ENCODE measurements at places on chromosomes 4 and X.

DNA sequence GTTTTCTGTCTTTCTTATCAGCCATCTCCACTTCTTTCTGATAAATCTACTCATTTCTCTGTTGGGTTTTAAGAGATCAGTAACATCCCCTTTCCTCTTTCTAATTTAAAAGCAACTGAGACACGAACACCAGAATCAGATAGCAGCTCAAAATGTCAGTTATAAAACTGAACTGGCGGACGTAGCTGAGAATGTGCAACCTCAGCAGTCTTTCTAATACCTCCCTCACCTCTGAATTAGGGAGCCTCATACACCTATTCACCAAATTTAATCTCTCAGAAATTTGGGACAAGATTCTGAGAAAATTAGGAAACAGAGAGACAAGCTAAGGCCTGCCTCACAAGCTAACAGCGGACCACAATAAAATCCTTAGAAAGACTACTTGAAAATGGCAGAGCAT lies 52.0 kb upstream of the ACSL4 start:
- no peak for DNase-seq

- DNase-seq: no peak
These were observed 552 bp downstream of the NKRF start for GRCh38 chrX:119605464-119606279.

- DNase-seq: no peak
These were observed 243.0 kb downstream of the STPG2 start for GRCh38 chr4:97900229-97900628.

GRCh38 chrX:34072906-34073305 lies 59.2 kb downstream of the FAM47A start:
- DNase-seq: no peak

GRCh38 chrX:69896046-69896445 lies 153.7 kb downstream of the AWAT2 start:
- DNase-seq: no peak

DNA sequence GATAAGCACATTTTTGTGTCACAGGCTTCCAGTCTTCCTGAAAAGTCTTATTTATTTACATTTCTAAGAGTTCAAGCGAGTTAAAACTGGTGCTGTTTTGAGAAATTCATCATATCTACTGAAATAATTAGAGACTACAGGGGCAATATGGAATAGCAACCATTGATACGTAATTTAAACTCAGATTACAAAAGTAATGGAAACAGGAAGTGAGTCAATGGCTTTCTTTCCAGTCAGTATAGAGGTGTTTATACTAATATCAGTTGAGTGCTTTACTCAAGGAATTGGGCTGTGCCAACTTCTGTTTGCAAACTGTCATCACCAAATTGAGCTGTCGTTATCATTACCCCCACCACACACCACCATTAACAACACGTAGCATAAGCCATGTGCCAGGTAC lies 222.7 kb downstream of the COL25A1 start:
- no peak for DNase-seq

DNA sequence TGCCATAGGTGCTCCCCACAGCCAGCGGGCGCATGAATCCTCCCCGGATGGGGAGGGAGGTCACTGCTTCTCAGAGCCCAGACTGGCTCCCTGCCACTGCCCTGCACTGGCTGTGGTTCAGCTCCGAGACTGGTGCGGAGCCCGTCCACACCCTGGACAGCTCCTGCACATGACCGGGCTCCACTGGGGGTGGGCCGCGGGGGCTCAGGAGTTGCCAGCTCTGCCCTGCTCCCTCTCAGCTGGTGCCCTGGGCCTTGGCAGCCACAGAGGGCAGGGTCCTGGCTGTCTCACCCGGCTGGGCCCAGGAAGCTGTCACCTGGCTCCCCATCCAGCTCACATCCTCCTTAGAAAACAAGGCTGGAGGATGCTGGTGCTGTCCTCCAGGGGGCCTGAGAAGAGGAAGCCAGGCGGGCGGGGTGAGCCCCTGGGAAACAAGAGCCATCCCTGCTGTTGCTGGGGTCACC lies 64.9 kb upstream of the ADRA2C start:
- DNase-seq: no peak

- no peak for DNase-seq
These were observed 260.5 kb upstream of the FAT1 start for GRCh38 chr4:186984105-186984644.

DNA sequence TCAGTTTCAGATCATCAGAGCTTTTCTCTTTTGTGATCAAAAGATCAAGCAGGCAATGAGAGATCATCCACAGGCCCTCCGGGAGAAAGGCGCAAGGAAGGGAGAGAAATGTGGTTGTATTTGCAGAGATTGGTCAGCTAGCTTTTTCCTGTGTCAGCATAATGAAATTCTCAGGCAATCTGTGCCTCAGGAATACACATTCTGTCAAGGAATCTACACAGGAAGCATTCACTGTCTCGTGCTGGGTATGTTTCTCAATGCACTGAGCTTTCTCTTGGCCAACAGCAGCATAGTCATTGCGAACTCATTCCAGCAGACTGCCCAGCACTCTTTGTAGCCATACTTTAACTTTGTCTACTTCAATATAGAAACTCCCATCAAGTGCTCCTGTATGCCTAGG lies 413.7 kb downstream of the PPP3CA start:
- no peak for DNase-seq

DNA sequence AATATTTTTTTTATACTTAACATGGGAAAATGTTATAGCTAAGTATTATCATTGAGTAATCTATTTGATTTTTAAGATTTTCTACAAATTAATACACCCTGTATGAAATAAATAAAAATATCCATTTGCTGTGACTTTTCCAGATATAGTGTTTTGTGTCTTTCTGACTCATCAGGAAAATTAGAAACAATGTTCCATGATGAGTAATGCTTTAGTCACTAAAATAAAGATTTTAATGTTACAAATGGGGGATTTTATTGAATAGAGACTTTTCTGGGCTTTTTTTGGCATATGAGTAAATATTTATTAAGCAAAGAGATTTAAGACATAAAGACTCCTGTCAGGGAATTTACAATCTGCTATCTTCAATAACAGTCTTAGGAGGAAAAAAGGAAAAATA lies 279.2 kb upstream of the NOCT start:
- DNase-seq: no peak

DNA sequence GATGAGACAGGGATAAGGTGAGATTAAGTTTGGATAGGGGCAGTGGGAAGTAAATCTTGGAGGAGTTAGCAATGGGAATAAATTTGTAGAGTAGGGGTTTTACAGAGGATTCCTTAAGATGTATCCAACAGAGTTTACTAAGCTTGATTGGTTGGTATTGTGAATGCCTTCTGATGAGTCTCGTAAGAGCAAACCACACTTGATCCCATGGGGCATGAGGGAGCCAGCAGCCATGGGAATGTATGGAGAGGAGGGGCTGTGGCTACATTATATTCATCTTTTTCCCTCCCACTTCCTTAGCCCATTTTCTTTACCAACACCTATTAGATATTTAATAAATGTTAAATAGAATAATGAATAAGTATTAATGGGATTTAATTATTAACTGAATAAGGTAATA lies 126.6 kb upstream of the NDST3 start:
- DNase-seq: no peak

DNA sequence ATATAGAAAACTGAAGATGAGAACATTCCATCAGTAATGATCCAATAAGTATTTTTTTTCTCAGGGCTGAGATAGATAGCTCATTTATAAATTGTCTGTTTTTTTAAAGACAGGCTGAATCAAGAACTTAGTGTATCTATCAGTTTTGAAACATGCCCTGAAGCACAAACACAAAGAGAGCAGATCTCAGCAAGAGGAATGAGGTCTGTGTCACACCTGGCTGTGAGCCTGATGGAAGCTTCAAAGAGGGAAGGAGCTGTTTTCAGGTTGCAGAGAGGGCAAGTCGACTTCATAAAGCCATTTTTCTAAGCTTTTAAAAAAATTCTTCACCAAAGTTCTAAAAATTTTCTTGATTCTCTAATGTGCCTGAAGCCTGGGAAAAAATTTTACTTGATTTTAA lies 434.9 kb downstream of the PDGFC start:
- no peak for DNase-seq

- no peak for DNase-seq
These were observed 12.9 kb downstream of the GPRIN3 start for GRCh38 chr4:89294573-89295269.

DNA sequence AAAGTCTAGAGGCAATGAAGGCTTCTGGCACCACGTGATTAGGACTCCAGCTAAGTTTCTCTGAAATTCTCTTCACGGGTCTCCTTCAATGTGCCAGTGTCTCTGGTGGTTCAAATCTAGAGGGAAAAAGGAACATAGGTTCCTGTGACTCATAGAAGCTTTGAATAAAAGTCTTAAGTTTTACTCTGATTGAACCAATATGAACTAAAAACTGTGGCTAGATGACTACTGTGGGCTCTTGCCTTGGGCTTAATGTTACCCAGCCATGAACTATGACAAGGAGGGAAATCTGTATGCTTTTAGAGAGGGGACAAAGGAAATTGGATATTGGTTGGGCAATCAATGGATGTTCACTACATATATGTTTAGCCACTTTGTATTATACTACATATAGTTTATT lies 49.9 kb upstream of the TEX13D start:
- no peak for DNase-seq

Measured in substantia nigra (tissue), 51 donors.